ENCODE measurements at places on chromosomes 13 and 19.

DNA sequence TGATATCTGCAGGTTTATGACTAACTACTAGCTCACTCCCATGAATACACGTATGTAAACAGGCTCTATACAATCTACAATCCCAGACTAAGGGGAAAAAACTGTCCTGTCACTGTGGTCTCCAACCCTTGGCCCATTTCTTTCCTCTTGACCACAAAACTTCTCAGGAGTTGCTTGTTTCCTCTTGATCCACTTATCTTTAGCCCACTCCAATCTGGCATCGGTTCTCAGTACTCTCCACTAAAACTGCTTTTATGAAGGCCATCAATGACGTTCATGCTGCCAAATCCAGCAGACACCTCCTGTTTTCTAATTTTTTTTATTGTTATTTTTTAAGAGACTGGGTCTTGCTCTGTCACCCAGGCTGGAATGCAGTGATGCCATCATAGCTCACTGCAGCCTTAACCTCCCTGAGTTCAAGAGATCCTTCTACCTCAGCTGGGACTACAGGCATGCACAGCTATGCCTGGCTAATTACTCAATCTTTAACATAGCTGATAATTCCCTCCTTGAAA, 31.9 kb upstream of the USPL1 start:
- no peak for DNase-seq

- DNase-seq = no peak
These were observed 15.5 kb upstream of the SPACA4 start for GRCh38 chr19:48591021-48591420.

- no peak for DNase-seq
These were observed 29.1 kb downstream of the CEBPG start for GRCh38 chr19:33402421-33403220.

GRCh38 chr13:112034231-112034630, 32.7 kb upstream of the SOX1 start:
- DNase-seq = no peak

GRCh38 chr13:77800219-77800618, 102.7 kb downstream of the SLAIN1 start:
- DNase-seq = no peak

DNA sequence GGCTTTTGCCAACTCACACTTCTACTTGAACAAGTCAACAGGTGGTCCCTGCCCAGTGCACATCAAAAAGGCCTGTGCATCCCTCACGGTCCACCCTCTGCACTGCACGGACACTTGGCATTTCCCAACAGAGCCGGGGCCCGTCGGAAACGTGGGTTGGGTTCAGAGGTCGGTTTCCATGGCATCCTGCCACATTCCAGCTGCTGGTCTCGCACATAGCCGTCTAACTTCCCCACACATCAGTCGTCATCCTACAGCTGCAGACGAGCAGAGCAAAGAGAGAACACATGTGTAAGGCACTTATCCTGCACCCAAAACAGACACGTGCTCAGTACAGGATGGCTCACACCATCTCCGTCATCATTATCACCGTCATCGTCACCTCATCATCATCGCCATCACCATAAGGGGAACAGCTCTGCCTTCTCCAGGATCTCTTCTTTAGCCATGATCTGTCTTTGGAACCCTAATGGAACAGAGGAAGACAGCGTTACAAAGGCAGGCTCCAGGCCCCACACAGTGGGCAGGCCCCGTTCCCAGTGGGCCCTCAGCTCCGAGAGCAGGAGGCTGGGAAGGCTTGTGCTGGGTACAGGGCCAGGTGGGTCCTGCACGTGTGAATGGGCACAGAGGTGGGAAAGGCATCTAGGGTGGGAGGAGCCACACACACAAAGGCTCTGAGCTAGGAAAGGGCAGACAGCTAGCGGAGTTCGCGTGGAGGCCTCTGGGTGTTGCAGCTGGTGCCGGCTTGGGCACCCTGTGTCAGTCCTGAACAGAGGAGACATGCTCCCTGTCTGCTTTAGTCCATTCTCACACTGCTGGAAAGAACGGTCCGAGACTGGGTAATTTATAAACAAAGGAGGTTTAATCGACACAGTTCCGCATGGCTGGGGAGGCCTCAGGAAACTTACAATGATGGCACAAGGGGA, 170.8 kb upstream of the SOX1 start:
- peak; percentile 58 for DNase-seq

- no peak for DNase-seq
These were observed 967 bp upstream of the TPT1 start for GRCh38 chr13:45341799-45342500.

- DNase-seq = no peak
These were observed 204.0 kb upstream of the STARD13 start for GRCh38 chr13:33489563-33489962.
